ENCODE measurements at places on chromosomes 13 and 19. TPM values are rescaled to one million over a fixed set of nuclear protein-coding genes. Genes with fewer than 3 reads are reported as not detected.

Gene NCCRP1
- not detected for total RNA-seq

Gene LILRA5
- not detected for total RNA-seq

Gene DAND5
- total RNA-seq = not detected

Gene FUT1
- under 0.01 TPM for total RNA-seq

Gene CNMD
- not detected for total RNA-seq

Gene ZNF763
- total RNA-seq = 0.90 TPM

Gene DCLK1
- under 0.01 TPM for total RNA-seq

Gene SIRT6
- 6.1 TPM for total RNA-seq

Gene CNN1
- 102 TPM for total RNA-seq

Gene NOVA2
- total RNA-seq = not detected

Gene B3GNT3
- total RNA-seq = not detected

Gene MATK
- not detected for total RNA-seq

Gene KLK1
- total RNA-seq = not detected

Gene FLT3LG
- total RNA-seq = 0.90 TPM

Gene LRP3
- 8.6 TPM for total RNA-seq

Gene KLK12
- not detected for total RNA-seq

Gene CRB3
- not detected for total RNA-seq

Gene HSPBP1
- total RNA-seq = 21.0 TPM

Data from IMR-90 (cell line).